NCI-H2029 (cell line): ENCODE measurements at places on chromosomes 6 and 20.

- DNase-seq: no peak
These were observed 576.6 kb downstream of the PTPRT start for GRCh38 chr20:42613076-42613475.

- DNase-seq: peak; percentile 90
These were observed at the start of gene NFKBIL1 for GRCh38 chr6:31546958-31547726. NFKBIL1 (plus strand) TSS chr6:31547608; CDS start chr6:31547695, 87 bp downstream.

GRCh38 chr20:23111307-23111943 is 25.3 kb upstream of the CD93 start:
- no peak for DNase-seq

DNA sequence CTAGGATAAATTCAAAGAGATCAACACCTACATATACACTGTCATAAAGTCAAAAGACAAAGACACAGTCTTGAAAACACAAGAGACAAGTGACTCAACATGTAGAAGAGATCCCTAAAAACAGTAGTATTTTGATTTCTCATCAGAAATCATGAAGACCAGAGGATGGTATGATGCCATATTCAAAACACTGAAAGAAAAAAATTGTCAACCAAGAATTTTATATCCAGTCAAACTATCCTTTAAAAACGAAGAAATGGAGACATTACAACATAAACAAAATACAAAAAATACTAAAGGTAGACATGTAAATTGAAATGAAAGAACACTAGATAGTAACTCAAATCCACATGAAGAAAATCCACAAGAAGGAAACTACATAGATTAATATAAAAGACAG is 27.3 kb upstream of the HBS1L start:
- no peak for DNase-seq

DNA sequence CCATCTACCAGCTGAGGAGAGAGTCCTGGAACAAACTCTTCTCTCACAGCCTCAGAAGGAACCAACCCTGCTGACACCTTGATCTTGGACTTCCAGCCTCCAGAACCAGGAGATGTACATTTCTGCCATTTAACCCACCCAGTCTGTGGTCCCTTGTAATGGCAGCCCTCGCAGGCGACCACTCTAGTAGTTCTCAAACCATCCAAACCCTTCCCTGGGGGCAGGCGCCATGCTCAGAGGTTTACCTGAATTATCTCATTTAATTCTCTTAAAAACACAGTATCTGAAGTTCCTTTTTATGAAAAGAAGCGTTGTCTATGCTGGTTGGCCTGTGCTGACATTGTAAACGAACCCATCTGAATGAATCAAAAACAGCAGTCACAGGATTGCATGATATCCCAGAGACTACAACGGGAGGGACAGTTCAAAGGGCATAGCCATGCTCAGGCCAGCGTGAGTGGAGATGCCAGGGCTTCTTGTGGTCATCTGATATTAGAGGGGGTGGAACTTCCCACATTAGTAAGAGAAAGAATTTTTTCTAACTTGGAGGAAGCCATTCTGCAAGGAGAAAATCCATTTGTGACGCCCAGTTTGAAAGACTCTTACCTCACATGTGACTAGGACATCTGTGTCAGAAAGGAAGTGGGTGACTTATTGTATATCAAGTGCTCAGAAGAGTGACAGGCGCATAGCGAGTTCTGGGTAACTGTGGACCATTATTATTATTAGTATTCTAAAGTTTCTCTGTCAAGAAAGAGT is 17.2 kb upstream of the TAGAP start:
- no peak for DNase-seq

GRCh38 chr6:100512203-100512862 is 47.6 kb upstream of the SIM1 start:
- DNase-seq: no peak

GRCh38 chr6:15431762-15432483 is 186.1 kb downstream of the JARID2 start:
- no peak for DNase-seq

DNA sequence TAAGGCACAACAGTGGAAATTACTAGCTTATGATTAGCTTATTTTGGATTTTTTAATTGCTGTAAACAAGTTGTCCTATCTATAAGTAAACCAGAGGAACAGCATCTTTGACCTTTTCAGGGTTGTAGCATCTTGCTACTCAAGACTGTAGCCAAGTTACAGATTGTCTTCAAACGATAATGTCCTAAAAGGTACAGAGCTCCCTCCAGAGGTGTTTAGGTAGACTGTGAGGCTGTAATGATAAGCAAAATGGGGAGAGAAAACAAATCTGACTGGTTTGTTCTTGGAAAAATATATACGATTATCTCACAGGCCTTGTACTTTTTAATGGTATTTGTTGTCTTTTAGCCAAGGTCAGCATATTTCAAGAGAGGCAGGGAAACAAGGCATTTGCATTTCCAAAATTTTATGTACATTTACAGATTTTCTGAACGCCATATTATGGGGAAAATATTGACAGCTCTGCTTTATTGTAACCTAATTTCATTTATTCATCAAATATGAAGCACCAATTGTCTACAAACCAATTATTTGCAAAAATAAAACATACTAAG is 273.4 kb downstream of the MEI4 start:
- DNase-seq: no peak

DNA sequence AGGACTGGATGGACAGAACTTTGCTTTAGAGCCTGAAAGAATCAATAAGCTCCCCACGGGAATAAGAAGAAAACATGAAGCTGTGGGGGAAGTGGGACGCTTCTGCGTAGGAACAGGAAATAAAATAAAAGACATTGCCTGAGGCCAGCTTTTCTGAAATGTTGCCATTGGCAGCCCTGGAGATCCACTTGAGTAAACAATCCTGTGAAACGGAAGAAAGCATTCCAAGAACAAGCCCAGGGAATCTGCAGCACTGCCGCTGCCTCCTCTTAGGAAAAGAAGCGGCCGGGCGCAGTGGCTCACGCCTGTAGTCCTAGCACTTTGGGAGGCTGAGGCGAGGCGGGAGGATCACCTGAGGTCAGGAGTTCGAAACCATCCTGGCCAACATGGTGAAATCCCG is 182.3 kb upstream of the RALGAPA2 start:
- peak; percentile 44 for DNase-seq

GRCh38 chr6:92762443-92763273 is 656.7 kb downstream of the EPHA7 start:
- no peak for DNase-seq

- no peak for DNase-seq
These were observed 3.4 kb upstream of the ZNFX1 start for GRCh38 chr20:49281059-49281912.

GRCh38 chr6:39193201-39193791 is 36.0 kb downstream of the KCNK5 start:
- no peak for DNase-seq

DNA sequence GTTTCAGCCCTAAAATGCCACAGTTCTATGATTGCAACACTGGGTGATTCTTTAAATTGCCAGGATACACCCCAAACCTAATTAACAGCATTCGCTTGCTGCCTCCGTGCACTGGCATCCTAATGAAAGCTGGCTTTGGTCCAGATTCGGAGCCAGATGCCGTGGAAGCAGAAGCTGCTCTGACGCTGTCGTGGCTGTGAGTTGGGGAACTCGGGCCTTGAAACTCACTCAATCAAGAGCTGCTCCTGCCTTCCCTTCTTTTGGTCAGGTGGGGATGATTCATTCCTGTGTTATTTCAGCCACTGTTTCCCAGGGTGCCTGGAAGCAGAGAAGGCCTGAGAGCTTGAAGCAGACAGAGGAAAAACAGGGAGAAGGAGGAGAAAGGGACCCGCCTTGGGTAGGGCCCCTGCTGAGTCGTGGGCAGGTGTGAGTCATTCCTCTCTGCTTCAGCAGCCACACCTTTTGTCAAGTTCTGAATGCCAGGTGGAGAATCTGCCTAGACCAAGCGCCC is 36.2 kb upstream of the DSP start:
- DNase-seq: peak; percentile 93

- DNase-seq: no peak
These were observed 60.2 kb downstream of the PHF20 start for GRCh38 chr20:35831971-35832370.

DNA sequence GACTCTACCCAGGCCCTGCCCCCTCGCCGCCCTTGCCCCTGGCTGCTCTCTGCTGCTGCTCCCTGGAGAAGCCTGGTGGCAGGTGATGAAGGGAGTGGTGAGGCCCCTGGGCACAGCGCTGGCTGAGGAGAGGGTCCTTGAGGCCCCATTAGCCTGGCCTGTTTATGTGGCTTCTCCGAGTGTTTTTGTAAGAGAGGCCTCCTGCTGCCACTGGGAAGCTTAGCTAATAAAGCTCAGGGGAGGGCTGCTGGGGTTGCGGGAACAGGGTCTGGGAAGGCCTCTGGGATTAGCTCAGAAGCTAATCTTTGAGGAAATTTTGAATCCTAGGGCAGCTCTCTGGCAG is 15.5 kb downstream of the EBF4 start:
- DNase-seq: no peak

- DNase-seq: no peak
These were observed 579.9 kb downstream of the MAFB start for GRCh38 chr20:40109136-40109535.

- DNase-seq: peak; percentile 81
These were observed 37.1 kb upstream of the NCOA3 start for GRCh38 chr20:47464380-47465101.

DNA sequence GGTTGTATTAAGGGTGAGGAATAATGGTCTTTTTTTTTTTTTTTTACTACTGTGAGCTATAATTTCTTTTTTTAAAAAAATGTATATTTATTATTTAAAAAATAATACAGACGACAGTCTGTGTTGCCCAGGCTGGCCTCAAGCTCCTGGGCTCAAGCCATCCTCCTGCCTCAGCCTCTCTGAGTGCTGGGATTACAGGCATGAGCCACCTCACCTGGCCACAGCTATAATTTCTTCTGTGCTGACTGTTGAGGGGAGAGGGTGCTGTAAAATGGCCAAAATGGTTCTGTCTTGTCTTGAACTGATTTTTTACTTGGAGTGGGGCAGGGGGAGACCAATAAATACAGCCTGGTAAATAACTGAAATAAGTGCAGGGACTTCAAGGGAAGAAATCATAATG is 3.6 kb downstream of the SRSF3 start:
- no peak for DNase-seq

GRCh38 chr6:3117912-3118352 is 579 bp upstream of the BPHL start:
- no peak for DNase-seq
